ENCODE measurements at places on chromosomes 11 and 22.

GRCh38 chr11:117625237-117625636 lies 171.8 kb downstream of the DSCAML1 start:
- no peak for DNase-seq

DNA sequence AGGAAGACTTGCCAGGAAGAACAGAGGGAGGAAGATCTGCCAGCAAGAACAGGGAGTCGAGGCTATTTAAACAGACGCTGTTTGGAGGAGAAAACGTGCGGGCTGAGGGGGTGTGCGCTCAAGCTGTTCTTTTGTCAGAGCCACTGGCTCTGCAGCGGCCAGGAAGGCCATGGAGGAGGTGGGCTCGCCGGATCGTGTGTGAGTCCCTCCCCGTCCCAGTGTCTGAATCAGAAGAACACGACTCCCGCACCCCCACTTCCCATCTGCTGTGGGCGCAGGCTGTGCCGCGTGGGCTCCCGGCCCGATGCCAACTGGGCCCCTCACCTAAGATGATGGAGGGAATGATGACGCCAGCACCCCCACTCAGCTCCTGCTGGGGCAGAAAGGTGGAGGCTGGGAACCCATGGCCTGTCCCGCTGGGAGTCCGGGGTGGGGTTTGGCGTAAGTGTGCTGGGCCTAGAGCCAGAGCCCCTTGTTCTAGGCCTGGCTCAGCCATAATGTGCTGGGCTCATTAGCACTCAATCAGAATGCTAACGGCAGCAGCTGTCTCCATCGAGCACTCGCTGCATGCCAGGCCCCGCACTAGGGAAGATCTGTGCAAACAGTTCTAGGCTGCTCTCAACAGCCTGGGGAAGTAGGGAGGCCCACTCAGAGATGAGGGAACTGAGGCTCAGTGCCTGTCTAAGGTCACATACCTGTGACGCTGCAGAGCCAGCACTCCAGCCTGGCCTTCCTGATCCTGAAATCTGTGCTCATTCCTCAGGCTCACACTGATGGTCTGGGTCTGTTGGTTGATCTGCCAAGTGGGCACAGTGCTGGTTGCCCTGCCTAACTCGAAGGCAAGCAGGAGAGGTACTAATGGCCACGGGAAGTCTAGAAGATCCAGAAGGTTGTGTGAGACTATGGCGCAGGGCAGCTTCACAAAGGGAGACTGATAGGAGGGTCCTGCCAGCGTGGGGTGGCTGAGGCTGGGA lies 11.5 kb downstream of the NPTXR start:
- no peak for DNase-seq

DNA sequence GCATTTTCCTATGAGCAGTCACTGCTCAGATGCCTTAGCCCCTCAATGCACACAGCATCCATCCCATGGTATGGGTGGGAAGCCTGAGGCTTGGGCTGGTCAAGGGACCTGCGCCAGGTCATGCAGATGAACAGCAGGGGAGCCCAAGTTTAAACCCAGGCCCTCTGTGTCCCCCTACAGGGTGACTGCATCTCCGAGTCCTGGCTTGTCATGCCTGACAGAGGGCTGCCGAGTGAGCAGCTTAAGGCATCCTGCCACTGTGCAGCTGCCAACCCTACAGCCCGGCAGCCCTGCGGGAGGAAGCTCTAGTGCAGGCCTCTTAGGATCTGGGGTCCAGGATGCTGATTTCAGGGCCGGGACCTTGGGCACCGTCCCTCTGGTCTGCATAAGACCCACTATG lies 10.0 kb downstream of the IL2RB start:
- no peak for DNase-seq

GRCh38 chr22:26986884-26987283 lies 329.5 kb downstream of the MIAT start:
- DNase-seq: no peak

GRCh38 chr11:34086554-34087283 lies 18.7 kb upstream of the NAT10 start:
- peak; percentile 11 for DNase-seq

DNA sequence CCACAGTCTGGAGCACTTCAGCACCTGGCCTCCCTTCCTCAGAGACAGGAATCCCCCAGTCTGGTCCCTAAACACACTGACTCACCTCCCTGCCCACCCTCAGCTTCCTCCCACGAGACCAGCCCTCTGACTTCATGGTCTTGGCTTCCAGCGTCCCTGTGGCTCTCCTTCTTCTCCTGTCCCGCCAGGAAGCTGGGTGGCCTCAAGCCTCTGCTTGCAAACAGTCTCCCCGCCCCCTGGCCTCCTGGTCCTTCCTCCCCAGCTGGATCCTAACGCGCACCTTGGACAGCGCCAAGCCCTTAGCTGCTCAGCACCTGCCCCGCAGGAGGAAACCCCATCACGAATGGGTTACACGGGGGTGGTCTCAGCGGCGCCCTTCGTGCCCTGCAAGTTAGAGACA lies 4.5 kb downstream of the NCF4 start:
- DNase-seq: no peak

DNA sequence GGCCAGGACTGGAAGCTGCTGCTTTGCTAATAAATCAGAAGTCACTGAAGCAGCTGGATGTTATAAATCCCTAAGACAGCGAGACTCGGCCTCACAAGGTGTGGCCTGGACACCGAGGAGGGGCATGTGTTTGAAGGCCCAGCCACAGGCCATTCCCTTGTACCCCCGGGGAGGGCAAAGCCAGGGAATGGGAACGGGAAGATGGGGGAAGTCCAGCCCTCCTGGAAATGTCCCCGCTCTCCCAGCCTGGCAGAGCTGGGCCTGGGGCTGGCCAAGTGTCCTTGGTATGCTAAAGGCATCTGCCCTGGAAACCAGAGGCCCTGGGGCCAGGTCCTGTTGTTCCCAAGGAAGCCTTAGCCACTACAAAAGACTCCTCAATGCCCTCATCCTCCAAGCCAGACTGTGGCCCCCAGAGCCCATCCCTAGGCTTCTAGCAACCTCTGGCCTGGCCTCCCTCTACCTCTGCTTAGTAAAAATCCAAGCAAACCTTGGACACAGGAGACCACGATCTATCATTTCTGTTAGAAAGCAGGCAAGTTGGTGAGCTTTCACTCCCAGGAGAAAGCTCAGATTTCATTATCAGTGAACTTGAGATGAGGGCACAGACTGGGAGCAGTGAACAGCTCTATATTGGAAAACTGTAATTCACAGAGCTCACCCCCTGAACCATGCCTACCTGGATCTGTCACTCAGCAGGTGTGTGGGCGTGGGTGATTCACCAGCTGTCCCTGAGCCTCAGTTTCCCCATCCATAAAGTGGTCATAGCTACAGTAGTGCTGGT lies 11.0 kb downstream of the CHST1 start:
- no peak for DNase-seq

- DNase-seq: no peak
Measured at GRCh38 chr11:117986981-117987574, 884 bp downstream of the IL10RA start.

DNA sequence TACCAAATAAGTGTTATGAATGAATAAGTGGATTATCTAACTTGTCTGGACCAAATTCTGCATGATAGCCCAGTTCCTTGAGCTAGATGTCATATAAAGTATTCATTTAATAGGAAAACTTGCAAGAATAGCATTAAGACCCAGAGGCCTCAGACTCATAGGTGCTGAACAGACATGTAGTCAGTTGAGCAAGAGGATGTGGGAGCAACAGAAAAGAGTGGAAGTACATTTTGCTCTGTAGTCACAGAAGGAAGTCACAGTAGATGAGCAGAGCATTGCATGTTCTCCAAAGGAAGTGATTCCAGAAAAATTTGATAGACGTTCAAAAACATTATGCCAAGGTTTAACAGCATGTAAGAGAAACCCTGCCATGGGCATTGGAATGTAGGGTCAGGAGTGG lies 9.5 kb downstream of the HOATZ start:
- no peak for DNase-seq

DNA sequence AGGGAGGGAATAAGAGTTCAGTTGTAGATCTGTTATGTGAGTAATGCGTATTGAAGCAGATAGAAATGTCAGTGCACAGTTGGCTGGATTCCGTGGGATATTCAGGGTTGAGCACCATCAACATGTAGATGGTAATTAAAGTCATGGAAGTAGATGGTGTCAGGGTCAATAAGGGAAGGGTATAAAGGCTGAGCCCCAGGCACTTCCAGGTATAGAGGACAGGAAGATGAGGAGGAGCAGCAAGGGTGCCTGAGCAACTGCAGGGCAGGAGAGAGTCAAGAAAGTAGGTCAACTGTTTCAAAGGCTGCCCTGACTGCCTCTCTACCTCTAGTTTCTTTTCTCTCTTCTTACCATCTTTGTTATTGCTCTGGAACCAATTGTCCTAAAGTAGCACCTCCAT lies 85.9 kb downstream of the MICAL2 start:
- DNase-seq: no peak

DNA sequence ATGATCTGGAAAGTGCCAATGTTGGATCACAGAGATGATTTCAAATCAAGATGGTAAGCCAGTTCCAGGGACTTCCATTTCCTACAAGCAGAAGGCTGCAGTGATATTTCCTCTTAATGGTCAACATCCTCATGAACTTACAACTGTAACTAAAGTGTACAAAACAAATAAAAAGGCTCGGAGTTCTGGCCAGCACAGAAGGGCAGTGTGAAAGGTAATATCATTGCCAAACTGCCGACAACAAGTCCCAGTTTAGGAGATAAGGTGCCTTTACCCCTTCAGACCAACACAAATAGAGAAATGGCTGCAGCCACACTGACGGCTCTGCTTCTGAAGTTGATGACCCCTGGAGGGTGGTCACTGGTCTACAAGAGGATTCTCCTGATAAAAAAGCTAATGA lies 91.1 kb downstream of the ETS1 start:
- no peak for DNase-seq

DNA sequence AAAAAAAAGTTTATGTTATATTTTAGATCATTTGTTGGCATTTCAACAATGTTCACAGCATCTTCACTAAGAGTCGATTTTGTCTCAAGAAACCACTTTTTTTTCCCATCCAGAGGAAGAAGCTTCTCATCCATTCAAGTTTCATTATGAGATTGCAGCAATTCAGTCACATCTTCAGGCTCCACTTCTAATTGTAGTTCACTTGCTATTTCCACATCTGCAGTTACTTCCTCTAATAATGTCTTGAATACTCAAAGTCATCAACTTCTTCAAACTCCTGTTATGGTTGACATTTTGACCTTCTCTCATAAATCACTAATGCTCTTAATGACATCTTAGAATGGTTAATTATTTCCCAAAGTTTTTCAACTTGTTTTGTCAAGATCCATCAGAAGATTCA lies 61.3 kb upstream of the CHORDC1 start:
- no peak for DNase-seq

DNA sequence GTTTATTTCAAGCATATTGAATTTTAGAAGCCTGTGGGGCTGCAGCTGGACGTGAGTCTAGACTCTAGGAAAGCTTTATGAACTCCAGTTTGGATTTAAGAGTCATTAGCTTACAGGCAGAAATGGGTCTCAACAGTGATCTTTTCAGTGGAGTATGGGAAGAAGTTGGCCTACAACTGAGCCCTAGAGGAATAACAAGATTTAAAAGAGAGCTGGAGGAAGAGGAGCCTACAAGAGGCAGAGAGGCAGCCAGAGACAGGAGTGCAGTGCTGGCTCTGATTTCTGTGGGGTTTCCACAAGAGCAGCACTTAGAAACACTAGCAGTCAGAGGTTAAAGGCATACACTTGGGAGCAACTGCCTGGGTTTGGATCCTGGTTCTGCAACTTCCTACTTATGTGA lies 17.9 kb downstream of the APOL5 start:
- no peak for DNase-seq
